ENCODE measurements at places on chromosomes 12 and 14.

DNA sequence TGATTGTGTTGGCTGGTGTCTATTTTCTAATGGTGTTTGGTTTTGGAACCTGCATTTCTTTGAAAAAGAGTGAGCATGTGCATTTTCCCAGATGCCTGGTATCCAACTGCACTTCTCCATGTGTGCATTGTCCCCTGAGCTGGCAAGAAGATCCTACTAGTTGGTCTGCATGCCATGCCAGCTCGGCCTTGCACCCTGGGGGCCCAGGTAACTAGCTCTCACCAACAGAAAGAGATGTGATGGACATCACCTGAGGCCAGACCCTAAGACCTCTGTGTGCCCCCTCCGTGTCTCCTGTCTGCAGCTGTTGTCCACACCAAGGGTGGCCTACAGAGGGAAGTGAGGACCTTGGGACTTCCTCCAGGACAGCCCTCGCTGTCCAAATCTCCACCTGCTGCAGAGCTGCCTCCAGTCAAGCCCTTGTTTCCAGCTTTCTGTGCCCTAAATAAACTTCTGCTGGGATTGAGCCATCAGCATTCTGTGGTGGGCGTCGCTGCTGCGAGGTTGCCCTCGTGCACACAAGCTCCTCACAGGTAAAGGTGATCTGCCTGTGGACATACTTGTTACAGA lies 30.1 kb upstream of the GPR132 start:
- DNase-seq: no peak

GRCh38 chr14:55847766-55848165 lies 267.8 kb downstream of the KTN1 start:
- no peak for DNase-seq

DNA sequence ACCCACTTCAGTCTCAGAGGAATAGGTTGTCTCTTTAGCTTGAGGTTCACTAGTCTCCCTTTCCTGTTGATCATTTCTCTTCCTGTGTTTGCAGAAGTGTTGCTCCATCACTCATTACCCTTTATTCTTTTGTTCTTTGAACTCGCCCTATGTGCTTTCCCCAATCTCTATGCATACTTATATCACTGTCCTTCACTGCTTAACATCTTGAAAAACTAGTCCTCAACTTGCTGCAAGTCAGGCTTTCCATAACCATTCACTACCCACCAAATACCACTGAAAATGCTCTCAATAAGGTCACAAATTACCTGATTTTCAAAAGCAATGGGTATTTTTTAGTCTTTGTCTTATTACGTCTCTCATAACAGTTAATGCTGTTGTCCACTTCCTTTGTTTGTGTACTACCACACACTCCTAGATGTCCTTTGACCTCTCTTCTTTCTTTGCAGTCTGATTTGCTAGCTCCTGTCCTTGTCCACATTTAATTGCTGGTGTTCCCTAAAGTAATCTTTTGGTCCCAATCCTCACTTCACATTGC lies 80.8 kb downstream of the RIC8B start:
- no peak for DNase-seq

GRCh38 chr14:53613404-53614253 lies 343.0 kb downstream of the BMP4 start:
- no peak for DNase-seq

- DNase-seq: no peak
These were observed 563 bp upstream of the STXBP6 start for GRCh38 chr14:25050269-25051150.

GRCh38 chr14:99674064-99674650 lies 9.9 kb upstream of the CYP46A1 start:
- DNase-seq: no peak

DNA sequence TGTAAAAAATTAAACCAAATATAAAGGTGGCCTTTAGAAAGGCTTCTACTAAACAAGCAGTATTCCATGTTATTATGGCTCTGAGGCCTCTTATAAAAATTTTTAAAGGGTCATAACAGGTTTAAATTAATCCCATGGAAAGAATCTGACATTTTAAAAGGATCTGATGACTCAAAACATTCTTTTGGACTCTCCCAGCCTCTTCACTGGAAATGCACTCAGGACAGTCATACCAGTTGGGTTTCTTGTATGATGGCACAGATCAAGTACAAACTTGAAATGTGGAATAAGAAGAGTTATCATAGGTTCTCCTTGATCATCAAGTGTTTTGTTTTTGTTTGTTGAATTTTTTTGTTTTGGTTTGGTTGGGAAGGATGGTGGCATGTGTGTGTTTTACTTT lies 50.8 kb downstream of the PPP2R5E start:
- no peak for DNase-seq

GRCh38 chr12:57058454-57058853 lies 8.5 kb upstream of the MYO1A start:
- DNase-seq: no peak

GRCh38 chr12:108567406-108568337 lies 5.3 kb downstream of the ISCU start:
- no peak for DNase-seq

- DNase-seq: no peak
These were observed 296.5 kb downstream of the TMEM132D start for GRCh38 chr12:129607301-129607700.

Measured in iPS DF 19.7 (cell line).